ENCODE measurements at places on chromosomes 12 and 14.

DNA sequence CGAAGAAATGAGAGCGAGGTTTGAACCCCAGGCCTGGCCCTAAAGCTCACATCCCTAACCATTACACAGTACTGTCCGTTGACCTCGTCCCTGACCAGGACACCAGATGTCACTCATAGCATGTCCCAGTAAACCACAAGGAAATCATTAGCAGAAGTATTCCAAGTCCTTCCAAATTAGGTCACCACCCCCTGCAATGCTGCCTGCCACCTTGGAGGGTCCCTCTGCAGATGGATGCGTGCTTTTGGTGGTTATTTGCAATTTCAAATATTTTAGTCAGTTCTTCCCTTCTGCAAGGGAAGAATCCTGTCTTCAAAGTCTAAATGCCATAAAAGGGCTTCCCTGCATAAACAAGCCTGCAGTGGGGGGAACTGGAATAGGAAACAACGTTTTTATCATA, 71.3 kb downstream of the CLMN start:
- DNase-seq = no peak

DNA sequence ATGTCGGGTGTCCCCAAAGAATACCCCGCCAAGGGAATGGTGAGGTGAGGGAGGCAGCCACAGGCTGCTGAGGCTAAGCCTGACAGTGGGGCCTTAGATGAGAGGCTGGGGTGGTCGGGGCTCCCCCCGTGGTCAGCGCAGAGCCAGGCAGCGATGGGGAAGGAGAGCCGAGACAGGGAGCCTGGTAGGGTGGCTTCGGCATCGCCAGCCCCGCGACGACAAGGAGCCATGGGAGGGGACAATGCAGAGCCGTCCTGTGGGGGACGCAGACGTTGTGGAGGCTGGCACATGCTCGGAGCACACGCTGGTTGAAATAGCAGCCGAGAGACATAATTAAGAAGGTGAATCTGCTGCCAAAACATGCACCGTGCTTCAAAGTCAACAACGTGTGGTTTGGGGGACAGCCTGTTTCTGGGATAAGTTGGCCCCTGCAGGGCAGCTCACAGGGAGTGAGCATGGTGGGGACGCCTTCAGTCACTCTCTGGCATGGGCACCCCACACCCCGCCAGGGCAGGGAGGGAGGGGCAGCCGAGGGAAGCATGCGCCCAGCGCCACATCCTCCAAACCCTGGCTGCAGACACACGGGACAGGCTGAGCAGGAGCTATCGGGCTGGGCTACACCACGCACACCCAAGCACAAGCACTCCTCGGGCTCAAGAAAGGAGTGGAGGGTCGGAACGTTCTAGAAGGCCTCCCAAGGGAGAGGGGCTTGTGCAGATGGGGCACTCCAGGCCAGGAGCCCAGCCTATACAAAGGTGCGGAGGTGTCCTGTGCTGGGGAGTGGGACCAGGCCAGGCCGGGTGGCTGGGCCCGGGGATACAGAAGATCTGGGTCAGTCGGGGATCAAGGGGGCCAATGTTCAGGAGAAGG, 66.6 kb upstream of the C14orf180 start:
- no peak for DNase-seq

DNA sequence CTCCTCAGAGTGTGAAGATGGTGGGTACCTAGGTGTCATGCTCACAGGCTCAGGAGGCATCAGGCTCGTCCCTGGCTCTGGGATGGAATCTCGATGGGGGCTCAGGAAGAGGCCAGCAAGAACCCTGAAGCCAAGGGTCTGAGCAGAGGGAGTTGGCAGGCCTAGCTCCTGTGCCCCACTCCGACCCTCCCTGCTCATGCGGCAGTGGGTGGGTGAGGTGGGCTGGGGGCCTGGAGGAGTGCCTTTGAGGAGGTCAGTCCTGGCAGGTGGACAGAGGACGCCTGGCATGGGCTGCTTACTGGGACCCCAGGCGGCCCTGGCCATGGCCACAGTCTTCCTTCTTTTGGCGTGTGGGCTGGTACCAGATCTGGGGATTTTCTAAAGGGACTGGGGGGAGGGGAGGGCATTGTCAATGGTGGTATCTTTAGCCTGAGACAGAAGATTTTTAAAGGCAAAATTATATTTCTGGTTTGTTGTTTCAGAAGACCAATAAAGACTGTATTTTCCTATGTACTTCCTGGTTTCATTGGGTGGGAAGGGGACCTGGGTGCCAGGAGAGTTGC, 16.0 kb downstream of the LRTM2 start:
- no peak for DNase-seq

DNA sequence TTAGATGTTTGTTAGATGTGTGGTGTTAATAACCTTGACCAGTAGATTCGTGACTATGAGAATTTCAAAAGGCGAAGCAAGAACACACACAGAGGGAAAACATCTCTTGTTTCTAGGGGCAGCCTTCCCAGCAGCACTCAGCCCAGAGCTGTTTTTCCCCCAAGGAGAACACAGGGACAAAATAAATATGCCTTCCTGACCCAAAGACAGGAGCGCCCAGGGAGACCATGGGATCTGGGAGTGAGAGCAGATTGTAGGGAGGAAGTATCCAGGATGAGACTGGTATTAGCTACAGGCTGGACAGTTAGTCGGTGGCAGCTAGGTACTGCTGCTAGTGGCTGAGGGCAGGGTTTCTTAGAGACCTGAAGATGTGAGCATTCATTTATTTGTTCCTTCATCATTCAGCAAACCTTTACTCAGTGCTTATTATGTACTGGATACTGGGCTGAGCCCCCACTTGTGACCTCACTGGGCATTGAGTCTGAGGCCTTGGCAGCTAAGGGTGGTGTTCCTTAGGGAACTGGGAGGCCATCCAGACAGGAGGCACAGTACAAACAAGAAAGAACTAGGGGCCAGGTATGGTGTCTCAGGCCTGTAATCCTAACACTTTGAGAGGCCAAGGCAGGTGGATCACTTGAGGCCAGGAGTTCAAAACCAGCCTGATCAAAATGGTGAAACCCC, 469.8 kb downstream of the ZFP36L1 start:
- no peak for DNase-seq

DNA sequence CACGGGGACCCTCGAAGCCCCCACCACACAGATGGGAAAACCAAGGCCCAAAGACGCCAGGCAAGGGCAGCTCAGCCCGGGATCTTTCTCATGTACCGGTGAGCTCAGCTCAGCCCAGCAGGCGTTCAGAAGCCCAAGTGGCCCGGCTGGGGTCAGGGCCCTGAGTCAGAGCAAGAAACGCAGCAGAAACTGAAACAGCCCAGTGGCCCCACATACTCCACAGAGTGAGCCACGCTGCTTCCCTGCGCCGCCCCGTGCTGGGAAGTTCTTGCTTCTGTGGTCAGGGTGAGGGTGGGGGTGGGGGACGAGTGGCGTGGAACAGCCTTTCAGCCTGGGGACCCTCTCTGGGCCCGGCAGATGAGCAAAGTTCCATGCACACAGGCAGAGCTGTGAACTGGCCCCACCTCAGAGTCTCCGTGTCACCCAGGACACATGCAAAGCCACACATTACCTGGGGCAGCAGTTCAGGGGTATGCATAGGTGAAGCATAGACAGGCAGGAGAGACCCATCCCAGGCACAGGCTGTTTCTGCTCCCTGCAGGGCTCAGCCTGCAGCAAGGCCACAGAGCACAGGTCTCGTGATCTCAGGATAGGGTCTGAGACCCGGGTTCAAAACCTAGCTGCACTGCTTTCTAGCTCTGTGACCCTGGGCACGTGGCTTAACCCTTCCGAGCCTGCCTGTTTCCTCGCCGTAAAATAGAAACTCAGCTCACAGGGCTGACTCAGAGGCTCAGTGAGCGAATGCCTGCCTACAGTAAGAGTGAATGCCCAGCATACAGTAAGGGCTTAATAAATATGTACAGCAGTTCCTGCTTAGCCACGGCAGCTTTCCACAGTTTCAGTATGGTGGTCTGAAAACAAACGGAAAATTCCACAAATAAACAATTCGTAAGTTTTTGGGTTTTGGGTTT, 21.6 kb downstream of the NCOR2 start:
- no peak for DNase-seq

- DNase-seq = no peak
Observed at GRCh38 chr14:44828023-44828422, 133.7 kb downstream of the KLHL28 start.

DNA sequence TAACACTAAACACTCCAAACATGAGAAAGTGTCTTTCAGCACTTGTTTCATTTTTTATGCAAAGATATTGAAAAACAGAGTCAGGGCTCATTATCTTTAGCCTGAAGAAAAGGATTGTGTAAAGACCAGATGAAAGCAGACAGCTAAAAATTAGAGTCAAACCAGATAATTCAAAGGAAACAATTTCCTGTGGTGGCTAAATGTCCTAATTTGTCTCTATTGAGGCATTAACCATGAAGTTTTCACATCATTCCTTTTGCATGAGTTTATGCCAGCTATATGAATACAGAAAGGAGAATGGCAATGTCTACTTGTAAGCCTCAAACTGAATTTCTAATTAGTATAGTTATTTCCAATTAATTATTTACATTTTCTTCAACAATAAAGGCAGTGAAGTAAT, 338.5 kb downstream of the FSCB start:
- DNase-seq = no peak

DNA sequence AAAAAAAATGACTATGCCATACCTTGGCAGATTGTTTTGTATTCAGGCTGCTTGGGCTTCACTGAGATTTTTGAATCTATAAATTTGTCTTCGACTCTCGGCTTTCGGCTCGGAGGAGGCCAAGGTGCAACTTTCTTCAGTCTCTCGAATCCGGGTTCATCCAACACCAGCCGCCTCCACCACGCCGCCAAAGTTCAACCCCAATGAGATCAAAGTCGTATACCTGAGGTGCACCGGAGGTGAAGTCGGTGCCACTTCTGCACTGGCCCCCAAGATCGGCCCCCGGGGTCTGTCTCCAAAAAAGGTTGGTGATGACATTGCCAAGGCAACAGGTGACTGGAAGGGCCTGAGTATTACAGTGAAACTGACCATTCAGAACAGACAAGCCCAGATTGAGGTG, 12.4 kb upstream of the SPPL3 start:
- DNase-seq = no peak

DNA sequence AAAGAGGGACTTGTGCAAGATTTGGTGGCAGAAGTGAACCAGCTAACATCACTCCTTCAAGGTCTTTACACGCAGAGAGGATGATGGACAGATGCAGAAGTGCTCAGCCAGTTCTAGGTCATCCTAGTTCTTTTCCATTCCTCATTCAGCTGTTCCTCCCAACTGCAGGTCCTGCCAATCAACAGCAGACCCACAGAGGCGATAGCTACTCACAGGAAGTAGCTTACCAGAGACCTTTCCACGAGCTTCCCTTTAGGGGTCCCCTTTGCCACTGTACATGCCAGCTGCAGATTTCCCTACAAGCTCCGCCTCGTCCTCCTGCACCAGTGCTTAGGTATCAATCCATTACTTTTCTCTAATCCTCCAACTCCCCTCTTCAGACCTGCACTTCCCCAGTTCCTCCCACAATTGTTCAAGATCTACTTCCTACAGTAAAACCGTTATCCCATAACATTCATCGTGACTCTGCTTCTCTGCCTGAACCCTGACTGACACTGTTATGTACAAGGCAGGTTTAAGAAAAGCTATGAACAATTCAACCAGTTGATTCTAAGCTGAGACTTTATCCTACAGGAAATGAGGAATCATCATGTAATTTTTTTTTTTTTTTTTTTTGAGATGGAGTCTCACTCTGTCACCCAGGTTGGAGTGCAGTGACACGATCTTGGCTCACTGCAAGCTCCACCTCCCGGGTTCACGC, 22.5 kb downstream of the RECQL start:
- no peak for DNase-seq

GRCh38 chr12:50620109-50620977, 115.6 kb downstream of the DIP2B start:
- DNase-seq = no peak

DNA sequence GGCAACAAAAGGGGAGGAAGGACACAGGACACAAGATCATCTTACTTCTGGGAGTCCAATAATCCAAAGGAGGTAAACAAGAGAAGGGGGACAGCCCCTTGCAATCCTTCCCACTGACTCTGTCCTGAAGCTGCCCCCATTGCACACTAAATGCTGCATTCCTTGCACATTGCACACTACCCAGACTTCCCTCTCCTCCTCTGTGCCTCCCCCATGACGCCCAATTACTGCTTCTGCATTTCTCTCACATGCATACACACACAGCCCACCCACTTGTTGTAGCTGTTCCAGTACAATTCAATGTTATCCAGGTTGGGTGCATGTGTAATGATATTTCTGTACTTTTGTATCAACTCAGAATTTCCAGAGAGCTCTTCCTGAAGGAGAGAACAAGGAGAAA, 5.5 kb downstream of the NDRG2 start:
- DNase-seq = no peak

DNA sequence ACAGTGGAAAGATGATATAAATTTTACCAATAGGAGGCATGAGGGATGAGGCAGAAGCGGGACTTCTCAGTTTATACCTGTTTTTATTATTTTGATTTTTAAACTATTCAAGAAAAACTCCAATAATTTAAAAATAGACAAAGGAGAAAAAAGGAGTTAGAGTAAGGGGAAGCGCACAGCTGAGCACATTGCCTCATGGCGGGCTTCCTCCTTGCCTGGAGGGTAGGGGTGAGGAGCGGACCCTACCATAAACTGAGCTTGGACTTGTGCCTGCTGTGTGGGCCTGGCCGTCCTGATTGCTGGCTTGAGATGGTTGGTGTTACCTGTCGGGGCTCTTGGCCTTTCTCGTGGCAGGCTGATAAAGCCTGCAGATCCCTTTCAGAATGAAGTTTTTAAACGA, 15.1 kb upstream of the HIP1R start:
- no peak for DNase-seq
